ENCODE measurements at places on chromosomes 12 and 14.

DNA sequence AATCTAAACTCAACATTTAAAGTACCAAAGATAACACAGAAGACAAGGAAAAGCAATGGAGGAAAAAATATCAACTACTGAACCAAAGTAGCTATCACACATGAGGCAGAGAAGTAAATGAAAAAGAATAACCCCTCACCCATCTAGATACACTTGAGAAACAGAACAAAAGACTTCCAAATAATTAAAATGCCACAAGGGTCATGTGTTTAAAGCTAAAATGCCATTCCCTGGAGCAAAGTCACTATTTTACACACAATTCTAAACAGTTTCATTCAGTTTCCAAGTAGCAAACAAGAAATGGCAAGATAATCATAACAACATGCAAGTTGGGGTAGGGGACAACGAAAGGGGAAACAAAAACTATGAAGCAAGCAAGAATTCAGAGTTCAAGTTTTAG, 12.0 kb downstream of the OSBPL8 start:
- no peak for DNase-seq

DNA sequence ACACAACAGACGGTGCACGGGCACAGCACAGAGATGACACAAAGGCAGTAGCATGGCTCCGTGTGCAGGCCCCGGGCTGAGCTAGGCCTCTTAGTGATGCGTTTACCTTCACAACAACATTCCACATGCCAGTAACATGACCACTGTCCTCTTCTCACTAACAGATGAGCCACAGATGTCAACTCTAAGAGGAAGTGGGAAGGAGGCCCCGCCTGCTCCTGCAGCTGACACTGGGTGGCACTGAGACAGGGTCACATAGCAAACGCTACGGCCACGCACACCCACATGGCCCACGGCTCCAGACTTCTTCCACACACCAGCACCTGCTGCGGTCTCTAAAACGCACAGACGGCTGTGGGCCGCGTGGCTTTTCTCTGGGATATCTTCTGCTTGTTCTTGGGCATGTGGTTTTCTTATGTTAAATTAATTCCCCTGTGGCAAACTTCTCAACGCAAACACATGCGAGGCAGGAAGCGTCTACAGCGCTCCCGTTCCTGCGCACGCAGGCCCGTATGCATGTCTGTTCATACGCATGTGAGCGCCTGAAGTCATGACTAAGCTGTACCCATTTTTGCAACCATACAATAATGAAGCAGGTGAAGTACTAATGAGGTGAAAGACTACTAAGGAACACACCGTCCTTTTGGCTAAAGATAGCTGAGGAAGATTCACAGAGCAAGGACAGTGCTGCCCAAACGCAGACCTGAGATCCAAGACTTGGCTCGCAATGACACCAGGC, 26.8 kb downstream of the AMN start:
- no peak for DNase-seq

GRCh38 chr12:47735649-47736048, 10.4 kb upstream of the ENDOU start:
- DNase-seq: no peak

- DNase-seq: no peak
Observed at GRCh38 chr12:63294327-63294632, 143.3 kb upstream of the AVPR1A start.

DNA sequence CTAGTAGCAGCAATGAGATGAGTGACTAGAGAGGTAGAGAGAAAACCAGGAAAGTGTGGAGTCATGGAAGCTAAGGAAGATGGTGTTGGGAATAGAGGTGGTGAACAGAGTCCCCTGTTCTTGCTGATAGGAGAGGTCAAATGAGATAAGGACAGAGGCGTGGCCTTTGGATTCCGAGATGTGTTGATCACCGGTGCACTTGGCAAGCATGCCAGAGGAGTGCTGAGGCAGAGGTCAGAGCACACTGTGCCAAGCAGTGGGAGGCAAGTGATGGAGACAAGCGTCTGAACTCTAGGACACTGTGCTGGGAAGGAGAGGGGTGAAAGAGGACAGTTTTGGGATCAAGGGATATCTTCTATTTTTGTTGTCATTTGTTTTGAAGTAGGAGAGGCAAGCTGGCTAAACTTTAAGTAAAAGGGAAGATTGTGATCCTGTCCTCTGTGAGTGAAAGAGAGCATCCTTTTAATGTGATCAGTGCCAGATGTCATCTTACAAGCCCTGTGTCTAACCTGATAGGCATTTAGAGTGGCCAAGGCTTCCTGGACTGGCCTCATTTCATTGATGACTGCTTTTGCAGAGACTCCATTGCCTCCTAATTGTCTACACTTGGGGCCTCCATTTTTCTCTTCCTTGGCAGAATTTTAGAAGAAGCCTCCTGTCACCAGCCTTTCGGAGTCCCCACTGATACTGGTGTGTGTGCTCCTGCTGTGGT, 336.4 kb downstream of the CACNA1C start:
- DNase-seq: no peak

DNA sequence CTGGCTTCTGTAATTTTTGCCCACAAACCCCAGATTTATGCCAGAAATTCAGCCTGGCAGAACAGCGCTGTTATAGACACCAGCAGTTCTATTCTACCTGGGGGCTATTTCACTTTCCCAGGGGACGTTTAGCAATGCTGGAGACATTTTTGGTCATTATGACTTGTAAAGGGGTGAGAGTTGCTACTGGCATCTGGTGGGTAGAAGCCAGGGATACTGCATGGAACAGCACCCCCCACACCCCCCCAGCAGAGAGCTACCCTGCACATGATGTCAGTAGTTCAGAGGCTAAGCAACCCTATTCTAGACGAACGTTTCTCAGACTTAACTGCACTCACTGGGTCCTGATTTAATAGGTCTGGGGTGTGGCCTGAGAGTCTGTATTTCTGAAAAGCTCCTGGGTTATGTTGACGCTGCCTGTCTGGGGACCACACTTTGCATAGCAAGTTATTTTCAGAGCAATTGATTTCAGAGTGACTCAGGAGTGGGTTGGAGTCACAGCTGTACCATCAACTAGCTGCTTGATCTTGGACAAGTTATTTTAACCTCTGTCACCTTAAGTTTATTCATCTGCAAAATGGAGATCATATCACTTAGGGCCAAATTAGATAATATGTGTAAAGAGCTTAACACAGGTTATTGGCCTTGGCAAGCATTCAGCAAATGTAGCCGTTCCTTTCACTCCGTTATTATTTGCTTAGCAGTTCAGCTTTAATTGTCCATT, 48.5 kb downstream of the CHST11 start:
- DNase-seq: no peak

GRCh38 chr12:80838024-80838658, 99.6 kb downstream of the LIN7A start:
- no peak for DNase-seq

- no peak for DNase-seq
Observed at GRCh38 chr14:43525658-43526057, 981.4 kb downstream of the FSCB start.

- no peak for DNase-seq
Observed at GRCh38 chr14:57987596-57988300, 121.9 kb upstream of the SLC35F4 start.
